ENCODE measurements at places on chromosomes 3 and 15.
A peak's percentile ranks its signal among the peaks of the same experiment; 100 is the strongest.

GRCh38 chr3:40914475-40914874 lies 284.8 kb upstream of the CTNNB1 start:
- no peak for DNase-seq

GRCh38 chr3:139443186-139443585 lies 33.1 kb downstream of the RBP2 start:
- no peak for DNase-seq

GRCh38 chr3:107951126-107951525 lies 139.7 kb downstream of the CD47 start:
- DNase-seq = no peak

GRCh38 chr15:96764501-96764900 lies 434.0 kb downstream of the NR2F2 start:
- no peak for DNase-seq

DNA sequence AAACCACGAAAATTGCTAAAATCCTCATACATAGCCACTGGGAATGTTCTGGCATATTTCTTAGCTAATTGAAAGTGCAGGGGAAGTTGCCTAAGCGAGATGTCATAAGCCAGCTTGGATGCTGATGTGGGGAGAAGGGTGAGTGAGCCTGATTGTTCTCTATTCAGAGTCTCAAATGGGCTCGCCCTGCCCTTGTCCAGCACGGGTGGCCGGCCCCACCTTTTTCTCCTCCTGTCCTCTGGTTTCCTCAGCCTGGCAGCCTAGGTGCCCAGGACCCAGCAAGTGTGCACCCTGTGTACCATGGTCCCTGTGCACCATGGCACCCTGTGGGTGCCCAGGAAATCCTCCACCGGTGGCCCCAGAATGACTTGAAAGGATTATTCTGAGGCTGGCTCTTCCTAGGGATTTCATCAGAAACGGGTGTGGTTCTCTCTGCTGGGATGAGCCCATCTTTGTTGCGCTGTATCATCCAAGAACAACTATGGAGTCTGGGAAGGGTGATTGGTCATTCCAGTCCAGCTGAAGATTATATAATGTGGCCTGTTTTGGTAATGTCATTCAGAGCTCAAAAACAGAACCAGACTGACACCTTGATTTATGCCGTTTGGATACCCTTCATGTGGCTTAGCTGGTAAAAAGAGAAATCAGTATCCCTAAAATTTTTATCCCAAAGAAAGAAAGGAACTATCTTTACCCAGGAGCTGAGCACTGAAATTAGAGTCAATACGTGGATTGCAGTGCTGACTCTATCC lies 150.8 kb upstream of the BHLHE40 start:
- DNase-seq = no peak

- DNase-seq = no peak
Observed at GRCh38 chr15:83288381-83288801, 3.9 kb upstream of the BNC1 start.

- no peak for DNase-seq
Observed at GRCh38 chr3:100018806-100019205, 95.5 kb downstream of the FILIP1L start.

GRCh38 chr15:98751767-98752166 lies 103.4 kb downstream of the IGF1R start:
- DNase-seq = no peak

DNA sequence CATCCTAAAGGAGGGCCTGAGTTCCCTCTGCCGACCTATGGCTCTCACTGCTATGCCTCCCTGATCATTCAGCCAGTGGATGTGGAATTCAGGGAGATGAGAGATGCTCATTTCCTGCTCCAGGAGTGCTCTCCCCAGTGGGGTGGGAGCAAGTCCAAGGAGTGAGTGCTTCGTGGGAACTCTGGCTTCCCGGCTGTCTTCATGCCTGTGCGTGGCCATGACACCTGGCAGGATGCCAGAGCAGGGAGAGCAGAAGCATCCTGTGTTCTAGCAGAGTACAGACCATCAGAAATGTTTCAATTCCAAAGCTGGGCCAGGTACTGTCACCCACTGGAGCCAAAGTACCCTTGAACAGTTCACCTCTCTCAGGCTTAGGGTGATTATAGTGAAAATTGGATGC lies 45.1 kb downstream of the APH1B start:
- no peak for DNase-seq

- peak; percentile 13 for DNase-seq
Observed at GRCh38 chr3:15460891-15461531, 33.6 kb downstream of the EAF1 start.

GRCh38 chr15:48331796-48332641 lies 790 bp downstream of the DUT start:
- DNase-seq = peak; percentile 81

DNA sequence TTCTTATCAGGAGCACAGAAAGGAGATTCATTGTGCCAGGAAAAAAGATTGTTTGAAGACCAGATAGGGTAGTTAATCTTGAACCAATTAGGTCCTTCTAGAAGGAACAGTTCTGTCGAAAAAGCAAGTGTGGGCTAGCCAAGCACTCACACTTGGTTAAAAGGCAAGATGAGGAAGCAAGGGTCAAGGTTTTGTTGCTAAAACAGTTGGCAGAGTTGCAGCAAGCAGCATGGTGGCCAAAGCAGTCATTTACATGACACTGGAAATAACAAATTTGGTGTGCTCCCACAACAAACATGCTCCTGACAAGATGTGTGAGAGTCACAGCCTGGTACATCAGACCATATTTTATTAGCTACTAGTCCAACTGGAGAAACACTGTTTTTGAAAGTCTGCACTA lies 228.0 kb upstream of the CFAP20DC start:
- DNase-seq = no peak

DNA sequence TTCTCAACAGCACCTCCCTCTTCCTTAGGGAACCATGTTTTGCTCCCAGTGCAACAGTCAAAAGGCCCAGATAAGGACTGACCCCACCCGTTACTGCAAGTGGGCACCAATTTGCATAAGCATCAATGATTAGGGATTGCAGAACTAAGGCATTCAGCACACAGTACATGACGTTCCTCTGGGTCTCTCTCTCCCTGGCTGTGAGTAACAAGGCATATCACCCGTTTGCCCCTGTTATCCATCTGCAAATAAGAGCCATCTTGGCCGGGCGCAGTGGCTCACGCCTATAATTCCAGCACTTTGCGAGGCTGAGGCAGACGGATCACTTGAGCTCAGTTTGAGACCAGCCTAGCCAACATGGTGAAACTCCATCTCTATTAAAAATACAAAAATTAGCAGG lies 18.8 kb downstream of the MAGI1 start:
- no peak for DNase-seq

DNA sequence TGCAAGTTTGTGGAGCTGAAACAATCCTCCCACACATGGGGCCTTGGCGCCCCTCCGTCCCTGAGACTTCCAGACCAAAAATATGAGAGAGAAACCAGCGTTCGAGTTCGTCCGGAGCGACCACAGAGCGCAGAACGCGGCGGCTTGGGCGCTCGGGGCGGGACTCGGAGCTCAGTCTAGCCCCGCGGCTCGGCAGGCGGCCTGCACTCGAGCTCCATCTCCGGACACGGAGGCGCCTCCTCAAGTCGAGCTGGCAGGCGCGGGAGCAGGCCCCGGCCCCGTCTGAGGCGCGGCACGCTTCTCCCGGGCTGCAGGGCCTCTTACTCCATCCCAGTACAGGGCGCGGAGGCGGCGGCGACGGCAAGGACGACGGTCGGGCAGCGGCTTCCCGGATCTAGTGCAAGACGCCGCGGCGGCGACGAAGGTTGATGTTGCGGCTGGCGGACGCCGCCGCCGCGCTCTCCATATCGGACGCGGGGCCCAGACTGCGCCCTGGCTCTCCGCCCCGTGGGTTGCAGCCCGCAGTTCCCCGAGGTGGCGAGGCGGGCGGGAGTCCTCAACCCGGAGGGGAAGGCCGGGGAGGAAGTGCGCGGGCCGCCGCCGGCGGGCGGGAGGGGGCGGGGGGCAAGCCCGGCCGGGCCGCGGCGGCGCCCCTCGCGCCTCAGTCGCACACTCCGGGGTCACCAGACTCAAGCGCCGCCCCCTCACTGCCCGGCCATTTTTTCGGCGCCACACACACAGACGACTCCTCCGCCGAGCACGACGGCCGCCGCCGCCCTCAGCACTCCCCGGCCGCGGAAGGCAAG lies 674 bp downstream of the MSL2 start:
- peak; percentile 84 for DNase-seq

DNA sequence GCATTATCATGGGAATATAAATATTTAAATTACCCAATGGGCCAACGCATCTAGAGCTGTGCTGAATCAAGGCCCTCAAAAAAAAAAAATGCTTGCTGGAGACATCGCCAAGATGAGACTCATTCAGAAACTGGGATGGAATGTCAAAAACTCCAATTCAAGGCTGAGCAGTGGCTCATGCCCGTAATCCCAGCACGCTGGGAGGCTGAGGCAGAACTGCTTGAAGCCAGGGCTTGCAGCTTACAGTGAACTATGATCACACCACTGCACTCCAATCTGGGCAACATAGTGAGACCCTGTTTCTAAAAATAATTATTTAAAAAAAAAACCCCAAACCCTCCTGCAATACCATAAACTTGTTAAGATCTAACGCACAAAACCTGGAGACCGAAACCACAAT lies 3.1 kb upstream of the CACNA1D start:
- DNase-seq = no peak

GRCh38 chr3:34237946-34238345 lies 439.5 kb downstream of the PDCD6IP start:
- DNase-seq = no peak
